Stimulated activated CD8-positive, alpha-beta memory T cell treated with anti-CD3 and anti-CD28 coated beads, Interleukin-15, amount 100 ng/mL, for 24 hours (primary cell): ENCODE measurements at places on chromosomes 2 and 18.

- DNase-seq: peak; percentile 61
Measured at GRCh38 chr2:27703638-27704341, 40.1 kb downstream of the SLC4A1AP start.

DNA sequence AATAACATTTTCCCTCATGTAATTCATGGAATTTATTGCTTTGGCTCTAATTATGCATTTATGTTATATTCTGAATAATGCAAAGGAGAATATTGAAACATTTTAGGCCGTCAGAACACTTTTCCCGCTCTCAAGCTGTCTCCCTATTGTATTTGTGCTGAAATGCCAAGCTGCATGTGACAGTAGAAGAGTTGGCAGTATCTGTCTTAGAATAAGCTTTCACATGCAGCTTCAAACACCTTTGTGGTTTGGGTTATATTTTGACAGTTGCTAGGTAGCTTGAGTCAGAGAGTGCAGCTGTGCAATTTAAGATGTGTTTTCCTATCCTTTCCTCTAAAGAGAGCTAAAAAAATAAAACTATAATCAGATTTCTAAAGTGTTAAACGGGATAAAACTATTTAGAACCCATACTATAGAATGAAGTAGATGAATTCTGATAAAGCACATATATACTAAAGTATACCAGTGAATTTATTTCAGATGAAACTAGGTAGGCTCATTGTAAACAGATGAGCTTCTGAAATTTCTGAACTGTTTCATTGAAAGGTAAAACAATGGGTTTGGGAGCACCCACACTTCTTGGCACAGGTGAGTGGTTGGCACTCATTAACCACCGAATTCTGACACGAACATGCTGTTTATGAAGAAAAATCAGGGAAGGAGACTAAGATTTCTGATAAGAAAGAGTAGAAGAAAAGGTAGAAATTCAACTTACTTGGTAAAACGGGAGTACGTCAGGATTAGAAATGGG is 43.4 kb downstream of the PLCL1 start:
- DNase-seq: no peak

DNA sequence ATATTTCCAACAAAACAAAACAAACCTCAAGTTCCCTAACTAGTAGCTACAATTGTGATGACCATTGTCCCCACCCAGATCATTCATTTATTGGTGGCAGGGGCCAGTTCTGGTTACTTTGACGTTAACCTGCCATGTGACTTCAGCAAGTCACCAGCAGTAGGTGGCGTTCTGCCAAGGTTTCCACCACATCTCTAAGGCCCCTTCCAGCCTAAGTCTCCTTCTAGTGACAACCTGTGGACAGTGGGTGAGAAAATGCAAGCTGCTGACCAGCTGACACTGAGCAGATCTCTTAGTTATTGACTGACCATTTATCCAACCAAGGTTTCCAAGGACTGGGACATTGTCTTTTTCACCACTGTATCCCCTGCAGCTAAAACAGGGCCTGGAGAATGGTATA is 98.4 kb downstream of the GPR39 start:
- DNase-seq: no peak

GRCh38 chr2:1750933-1751766 is 6.8 kb upstream of the PXDN start:
- DNase-seq: peak; percentile 8

- DNase-seq: no peak
Measured at GRCh38 chr18:52339891-52340371, at the start of gene DCC. Gene DCC, plus strand, starts transcription at chr18:52340197. Its CDS starts 591 bp downstream, at chr18:52340788.

- DNase-seq: no peak
Measured at GRCh38 chr2:16725549-16725948, 59.9 kb upstream of the CYRIA start.

- DNase-seq: no peak
Measured at GRCh38 chr2:174577967-174578589, 19.5 kb downstream of the WIPF1 start.

- no peak for DNase-seq
Measured at GRCh38 chr2:225002656-225003045, 39.6 kb downstream of the DOCK10 start.

DNA sequence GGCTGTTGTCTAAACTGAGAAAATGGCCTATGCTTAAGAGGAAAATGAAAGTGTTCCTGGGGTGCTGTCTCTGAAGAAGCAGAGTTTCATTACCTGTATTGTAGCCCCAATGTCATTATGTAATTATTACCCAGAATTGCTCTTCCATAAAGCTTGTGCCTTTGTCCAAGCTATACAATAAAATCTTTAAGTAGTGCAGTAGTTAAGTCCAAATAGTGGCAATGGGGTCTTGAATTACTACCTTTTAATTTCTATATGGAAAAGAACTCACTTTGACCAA is 13.8 kb upstream of the ALLC start:
- no peak for DNase-seq

GRCh38 chr2:180001726-180002125 is 5.4 kb downstream of the CWC22 start:
- no peak for DNase-seq

GRCh38 chr18:57143265-57143664 is 3.6 kb upstream of the BOD1L2 start:
- no peak for DNase-seq

DNA sequence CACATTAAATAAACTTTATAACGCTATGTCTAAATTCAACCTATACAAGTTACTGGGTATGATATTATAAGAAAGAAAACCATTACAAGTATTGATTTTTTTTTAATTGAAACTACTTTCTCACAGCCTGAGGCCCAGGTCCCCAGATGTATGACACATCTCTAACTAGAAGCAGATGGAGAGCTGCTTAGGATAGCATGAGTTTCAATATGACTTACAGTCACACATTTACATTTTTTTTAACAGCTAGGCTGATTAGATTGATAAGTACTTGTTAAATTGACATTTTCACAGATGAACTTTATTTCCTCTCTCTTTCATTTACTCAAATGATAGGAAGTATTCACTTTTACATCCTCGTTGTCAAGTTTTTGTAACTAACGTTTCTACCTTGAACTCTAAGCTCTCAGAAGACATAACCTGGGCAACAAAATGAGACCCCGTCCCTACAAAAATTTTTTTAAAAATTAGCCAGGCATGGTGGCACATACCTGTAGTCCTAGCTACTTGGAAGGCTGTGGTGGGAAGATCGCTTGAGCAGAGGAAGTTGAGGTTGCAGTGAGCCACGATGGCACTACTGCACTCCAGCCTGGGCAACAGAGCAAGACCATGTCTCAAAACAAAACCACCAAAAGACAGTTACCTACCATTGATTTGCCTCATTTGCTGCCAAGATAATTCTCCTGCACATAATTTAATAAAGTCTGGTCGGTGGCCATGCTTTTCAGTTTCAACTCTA is 52.4 kb downstream of the STK39 start:
- DNase-seq: no peak

- no peak for DNase-seq
Measured at GRCh38 chr2:55133467-55134315, 83.4 kb upstream of the RTN4 start.

- DNase-seq: no peak
Measured at GRCh38 chr2:11667866-11668637, 1.9 kb downstream of the NTSR2 start.

GRCh38 chr2:39300044-39300978 is 56.5 kb upstream of the CDKL4 start:
- no peak for DNase-seq

DNA sequence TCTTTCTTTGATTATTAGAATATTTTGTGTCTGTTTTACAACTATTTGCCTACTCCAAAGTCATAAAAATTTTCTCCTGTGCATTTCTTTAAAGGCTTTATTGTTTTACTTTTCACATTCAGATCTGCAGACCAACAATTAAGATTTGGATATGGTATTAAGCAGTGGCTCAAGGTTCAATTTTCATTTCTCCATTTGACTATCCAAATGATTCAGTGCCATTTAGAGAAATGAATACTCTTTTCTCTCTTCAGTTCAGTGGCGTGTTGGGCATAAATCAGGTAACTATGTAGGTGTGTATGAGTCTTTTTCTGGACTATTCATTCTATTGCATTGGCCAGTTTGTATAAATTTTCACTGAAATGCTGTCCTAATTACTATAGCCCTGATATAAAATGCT is 57.3 kb upstream of the IL1R1 start:
- no peak for DNase-seq

DNA sequence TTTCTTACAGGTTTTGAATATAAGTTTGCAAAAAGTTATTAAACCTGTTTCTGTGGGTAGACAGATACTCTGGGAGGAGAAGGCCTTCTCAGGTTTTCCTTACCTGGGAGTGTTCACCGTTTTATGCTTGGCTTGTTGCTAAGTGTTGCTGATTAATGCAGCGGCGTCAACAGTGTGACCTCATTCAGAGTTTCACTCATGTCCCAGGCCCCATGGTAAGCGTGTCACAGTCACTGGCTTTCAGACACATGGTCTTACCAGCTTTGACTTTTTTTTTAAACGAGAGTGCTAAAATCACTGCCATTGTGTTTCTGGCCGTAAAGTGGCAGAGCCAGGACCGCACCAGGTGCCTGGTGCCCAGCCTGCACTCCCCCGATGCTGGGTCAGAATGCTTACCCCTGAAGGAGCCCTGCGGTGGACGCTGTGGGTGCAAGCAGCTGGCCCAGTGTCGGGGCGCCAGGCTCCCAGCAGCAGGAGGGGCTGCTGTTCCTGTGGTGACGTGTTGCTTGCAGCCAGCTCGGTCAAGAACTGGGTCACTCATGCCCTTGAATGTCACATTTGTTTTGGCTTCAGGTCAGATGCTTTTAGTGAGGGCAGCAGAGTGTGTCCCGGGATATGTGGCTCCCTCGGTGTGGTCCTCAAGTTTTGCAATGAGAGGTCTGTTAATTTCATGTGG is 3.5 kb downstream of the CAPN10 start:
- no peak for DNase-seq

GRCh38 chr2:106159866-106160785 is 34.0 kb downstream of the UXS1 start:
- no peak for DNase-seq

- DNase-seq: no peak
Measured at GRCh38 chr2:62089658-62090057, 106.3 kb upstream of the B3GNT2 start.

- no peak for DNase-seq
Measured at GRCh38 chr2:220001751-220002150, 374.3 kb downstream of the SLC4A3 start.

DNA sequence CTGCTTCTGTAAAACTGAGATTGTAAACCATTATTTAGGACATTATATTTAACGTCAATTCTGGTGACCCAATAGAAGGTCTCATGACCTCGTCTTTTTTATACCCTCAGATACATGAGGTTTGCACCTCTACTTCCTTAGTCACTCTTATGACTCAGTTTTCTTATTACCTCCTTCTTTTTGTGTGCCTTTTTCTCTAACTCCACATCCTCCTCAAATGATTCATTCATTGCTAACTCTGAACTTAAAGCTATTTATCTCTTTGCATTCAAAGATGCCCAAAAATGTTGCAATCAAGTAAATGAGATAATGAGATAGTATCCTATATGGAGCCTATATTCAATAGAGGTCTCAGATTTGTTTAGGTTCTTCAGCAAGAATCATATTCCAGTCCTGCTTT is 121.0 kb upstream of the KYNU start:
- DNase-seq: no peak

- DNase-seq: no peak
Measured at GRCh38 chr2:110124939-110125691, 9.5 kb upstream of the MALL start.

GRCh38 chr18:69291755-69292154 is 108.9 kb upstream of the DOK6 start:
- no peak for DNase-seq

GRCh38 chr2:232879618-232880494 is 9.8 kb downstream of the SNORC start:
- DNase-seq: no peak

GRCh38 chr2:239727776-239728600 is 297.2 kb downstream of the NDUFA10 start:
- no peak for DNase-seq

DNA sequence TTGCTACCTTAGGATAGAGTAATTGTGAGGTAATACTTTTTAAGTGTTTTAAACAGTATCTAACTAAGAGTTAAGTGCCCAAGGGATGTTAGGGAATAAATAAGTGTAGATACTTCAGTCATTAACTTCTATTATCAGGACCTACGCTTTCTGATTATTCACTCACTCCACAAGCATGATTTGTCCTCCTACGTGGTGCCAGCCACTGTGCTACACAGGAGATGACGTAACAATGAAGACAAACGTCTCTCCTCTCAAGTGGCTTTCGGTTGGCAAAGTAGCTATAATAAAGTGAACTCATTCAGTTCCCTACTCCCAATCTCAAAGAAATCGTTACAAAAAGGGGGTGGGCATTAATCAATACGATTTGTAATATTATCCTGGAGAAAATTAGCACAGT is 100.9 kb upstream of the SETBP1 start:
- no peak for DNase-seq

GRCh38 chr2:152678808-152679207 is 38.5 kb downstream of the PRPF40A start:
- DNase-seq: no peak

- DNase-seq: no peak
Measured at GRCh38 chr2:96245609-96246390, 20.0 kb downstream of the TMEM127 start.

GRCh38 chr2:122433123-122433754 is 677.8 kb downstream of the TSN start:
- no peak for DNase-seq

- DNase-seq: no peak
Measured at GRCh38 chr2:187057466-187057865, 208.5 kb upstream of the ZSWIM2 start.

GRCh38 chr2:174247474-174248186 is 702 bp downstream of the OLA1 start:
- DNase-seq: no peak

DNA sequence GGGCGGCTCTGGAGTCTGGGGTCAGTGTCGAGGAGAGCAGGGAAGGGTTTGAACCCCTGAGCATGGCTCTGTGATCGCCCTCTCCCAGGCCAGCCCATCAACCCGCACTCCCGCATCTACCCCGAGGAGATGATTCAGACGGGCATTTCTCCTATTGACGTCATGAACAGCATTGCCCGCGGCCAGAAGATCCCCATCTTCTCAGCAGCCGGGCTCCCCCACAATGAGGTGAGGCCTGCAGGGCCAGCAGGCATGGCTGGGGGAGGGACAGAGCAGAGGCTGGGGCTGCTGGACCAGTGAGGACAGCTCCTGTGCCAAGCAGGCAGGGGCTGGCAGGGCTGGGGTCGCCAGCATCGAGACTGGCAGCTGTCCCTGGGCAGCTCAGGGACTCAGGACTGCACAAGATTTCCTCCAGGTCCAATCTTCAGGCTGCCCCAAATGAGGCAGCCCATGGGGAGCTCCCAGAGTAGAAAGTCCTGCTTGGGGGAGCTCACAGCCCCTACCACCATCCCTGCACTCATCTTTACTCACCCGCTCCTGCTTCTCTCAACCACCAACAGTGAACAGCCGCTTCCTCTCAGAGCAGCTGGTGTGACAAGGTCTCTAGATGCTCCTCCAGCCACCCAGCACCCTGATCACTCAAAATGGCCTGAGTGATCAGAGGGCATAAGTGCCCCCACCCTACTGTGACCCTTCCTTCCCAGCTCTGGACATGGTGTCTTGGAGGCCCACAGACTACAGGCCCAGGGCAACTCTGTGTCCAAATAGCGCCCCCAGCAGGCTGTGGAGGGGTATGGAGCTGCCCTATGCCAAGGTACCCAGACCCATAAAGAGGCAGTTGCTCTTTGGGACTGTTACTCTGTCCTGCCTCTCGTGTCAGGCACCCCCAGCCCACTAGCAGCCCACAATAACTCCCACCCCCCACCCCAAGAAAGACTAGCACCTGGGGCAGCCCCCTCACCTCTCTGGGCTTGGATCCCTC is 18.3 kb upstream of the ANKRD53 start:
- no peak for DNase-seq

GRCh38 chr2:6449343-6449742 is 416.4 kb downstream of the CMPK2 start:
- no peak for DNase-seq
